Right renal pelvis (tissue), 4 donors: ENCODE measurements at places on chromosomes 7 and 10. TPM values are rescaled to one million over a fixed set of nuclear protein-coding genes. Genes with fewer than 3 reads are reported as not detected.

- DNase-seq: no peak
These were observed 56.2 kb downstream of the HK1 start for GRCh38 chr10:69334302-69335062.

DNA sequence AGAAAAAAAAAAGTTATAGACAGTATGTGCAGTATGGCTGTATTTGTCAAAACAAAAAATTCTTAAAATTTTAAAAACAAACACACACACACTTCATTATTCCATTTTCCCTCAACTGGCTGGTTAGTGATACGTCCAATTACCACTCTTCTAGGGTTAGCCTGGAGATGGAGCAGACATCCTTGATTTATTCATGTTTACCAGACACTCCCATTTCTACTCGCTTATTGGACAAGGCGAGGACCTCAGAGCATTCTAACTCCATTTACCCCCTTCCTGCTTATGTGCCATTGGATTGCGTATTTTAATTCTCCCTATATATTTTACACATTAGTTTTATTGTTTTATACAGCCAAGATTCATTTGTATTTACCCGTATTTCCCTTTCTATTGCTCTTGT lies 8.5 kb upstream of the CDH23 start:
- no peak for DNase-seq

GRCh38 chr7:142321391-142321790 lies 63.5 kb upstream of the PRSS58 start:
- no peak for DNase-seq

DNA sequence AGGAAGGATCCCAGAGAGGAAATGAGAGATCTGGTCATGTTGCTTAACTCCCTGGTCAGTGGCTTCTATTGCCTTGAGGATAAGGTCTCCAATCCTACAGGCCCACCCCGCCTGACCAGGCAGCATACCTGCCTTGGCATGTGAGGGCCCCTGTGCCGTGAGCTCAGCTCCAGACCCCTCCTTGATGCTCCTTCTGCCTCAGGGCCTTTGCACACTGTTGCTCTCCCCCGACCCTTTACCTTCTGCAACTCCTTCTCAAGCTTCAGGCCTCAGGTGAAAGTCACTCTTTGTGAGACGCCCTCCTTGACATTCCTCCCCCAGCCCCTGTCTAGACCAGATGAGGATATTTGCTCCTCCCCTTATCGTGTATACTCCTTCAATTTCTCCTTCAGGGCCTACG lies 62.8 kb downstream of the FAM241B start:
- no peak for DNase-seq

DNA sequence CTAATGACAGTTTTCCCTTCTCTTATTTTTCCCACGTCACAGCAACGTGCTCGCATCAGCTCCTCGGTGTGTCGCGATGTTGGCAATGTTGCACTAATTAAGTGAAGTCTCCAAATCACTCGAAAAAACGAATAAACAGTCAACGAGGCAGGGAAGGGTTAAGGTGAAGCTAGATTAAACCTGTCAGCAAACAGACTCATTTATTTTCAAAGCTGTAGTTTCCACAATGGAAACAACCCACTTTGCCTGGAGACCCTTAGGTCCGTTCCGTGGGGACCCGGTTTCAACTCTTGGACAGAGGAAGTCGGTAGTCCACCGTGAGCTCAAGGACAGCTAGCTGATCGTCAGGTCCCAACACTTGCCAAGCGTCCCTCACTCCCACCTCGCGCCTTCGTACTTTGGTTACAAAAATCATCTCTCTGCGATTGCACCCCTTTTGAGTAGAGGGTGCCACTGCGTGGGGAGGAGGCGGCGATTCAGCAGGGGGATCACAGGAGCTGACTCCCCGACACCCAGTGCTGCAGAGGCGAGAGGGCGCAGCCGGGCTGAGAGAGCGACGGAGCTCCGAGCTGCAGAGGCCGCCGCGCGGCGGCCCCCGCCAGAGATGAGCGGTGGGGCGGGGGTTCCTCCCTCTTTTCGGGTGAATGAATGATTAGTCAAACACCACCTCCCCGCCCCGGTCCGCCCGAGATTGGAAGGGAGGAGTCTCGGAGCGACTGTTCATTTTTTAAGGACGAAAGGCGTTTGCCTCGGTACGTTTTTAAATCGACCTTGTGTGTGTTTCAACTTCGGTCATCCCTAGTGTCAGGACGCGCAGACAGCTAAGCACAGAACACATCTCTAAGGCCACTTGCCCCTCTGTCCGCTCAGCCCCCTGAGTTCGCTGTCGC lies 1.3 kb upstream of the BMPER start:
- DNase-seq: peak; percentile 36

DNA sequence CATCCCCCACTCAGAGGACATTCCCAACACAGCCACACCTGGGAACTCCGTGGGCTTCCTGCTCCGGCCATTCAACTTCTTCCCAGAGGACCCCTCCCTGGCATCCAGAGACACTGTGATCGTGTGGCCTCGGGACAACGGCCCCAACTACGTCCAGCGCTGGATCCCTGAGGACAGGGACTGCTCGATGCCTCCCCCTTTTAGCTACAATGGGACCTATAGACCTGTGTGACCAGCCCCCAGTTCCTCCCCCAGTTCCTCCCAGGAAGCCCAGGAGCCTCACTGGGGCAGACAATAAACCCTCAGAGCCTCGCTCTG lies 8.6 kb downstream of the AOC1 start:
- DNase-seq: no peak

DNA sequence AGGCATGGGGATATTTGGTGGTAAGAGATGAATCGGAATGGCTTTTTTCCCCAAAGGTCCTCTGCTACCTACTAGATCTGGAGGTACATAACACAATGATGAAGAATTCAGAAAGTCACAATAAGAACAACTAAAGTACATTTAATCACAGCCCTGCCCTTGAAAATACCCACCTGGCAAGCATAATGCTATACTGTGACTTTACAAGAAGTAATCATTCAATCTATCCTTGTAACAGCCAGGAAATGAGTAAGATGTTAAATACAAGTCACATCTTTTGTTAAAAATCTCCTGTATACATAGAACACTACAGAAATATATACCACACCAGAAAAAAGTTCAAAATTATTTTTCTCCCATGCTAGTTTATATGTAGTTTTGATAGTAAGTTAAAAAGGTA lies 108.3 kb upstream of the ABCB5 start:
- no peak for DNase-seq

DNA sequence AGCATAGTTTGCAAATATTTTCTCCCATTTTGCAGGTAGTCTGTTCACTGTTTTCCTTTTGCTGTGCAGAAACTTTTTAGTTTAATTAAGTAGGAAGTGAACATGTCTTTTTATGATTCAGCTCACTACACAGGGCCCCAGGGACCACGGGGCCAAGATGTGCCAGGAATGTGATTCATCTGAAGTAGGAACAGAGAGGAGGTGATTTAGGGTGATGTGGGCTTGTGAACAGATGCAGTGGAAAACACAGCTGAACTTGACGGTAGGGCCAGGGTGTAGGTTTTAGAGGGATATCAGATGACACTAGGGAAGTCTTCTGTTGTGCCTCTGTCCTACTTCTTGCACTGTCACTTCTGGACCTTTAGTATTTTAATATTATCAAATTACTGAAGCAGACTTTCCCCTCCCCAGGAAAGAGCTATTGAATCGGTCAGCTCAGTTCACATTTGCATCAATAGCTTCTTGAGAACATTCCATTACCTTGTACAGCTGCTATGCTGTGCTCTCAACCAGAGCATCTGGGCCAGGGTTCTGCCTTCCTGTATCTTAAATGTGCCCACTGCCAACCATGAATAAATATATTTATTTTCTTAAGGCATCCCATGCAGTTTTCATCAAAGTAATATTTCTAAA lies 96.9 kb downstream of the OSBPL3 start:
- DNase-seq: no peak

DNA sequence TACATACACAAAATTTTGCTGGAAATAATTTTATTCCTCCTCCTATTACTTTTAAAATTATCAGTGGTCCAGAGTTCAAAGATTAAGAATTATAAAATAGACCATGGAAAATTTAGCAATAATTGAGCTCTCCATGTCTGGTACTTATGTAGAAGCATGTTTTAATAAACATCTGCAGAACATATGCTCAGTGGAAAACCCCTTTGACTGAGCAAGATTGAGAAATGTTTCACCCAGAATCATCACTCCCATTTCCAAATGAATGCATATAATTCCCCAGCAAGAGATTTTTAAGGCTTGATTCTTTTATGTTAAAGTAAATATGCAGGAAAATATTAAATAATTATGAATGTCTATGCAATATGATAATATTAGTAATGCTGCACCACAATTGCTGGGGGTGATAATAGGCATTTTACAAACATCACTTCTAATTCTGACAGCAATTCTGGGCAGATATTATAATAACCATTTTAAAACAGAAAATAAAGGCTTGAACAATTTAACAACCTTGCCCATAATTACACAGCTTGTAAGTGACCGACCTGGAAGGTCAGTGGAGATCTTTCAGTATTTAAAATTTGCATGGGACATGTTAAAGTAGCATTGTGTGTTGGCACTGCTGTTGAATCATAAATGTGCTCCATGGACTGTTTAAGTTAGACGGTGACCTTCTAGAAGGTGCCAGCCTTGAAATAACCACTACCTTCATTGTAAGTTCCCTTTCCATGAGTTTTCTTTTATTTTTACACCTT lies 45.6 kb upstream of the TES start:
- DNase-seq: no peak

DNA sequence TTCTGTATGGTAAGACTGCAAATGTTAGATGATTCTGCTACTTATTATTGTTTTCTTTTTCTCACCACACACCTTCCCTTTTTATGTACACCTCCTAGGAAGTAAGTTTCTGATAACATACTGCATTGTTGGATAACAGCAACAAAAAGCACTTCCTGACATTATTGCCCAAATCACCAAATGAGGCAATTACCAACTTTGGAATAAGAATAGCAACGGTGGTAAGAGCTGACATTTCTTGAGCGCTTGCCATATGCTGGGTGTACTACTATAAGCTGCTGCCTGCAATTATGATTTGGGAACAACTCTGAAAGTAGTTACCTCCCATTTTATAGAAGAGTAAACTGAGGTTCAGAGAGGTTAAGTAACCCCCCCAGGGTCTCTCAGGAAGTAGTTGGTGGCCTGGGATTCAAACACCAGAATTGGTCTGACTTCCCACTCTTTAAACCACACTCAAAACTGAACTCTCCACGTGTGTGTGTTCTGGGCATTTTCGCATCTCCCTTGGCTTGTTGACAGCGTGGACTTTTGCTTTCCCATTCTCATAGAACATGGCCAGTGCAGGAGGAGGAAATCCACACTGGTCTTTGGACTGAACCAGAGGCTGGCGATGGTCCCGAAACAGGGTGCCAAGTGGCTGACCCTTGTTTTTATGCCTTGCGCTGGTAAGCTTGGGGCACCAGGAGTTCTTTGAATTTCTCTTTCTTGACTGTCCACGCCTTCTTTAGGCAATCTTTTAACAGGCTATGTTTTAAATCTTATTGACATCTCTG lies 71.4 kb downstream of the TCF7L2 start:
- DNase-seq: no peak

GRCh38 chr10:130545697-130546096 lies 409.5 kb downstream of the GLRX3 start:
- DNase-seq: no peak

DNA sequence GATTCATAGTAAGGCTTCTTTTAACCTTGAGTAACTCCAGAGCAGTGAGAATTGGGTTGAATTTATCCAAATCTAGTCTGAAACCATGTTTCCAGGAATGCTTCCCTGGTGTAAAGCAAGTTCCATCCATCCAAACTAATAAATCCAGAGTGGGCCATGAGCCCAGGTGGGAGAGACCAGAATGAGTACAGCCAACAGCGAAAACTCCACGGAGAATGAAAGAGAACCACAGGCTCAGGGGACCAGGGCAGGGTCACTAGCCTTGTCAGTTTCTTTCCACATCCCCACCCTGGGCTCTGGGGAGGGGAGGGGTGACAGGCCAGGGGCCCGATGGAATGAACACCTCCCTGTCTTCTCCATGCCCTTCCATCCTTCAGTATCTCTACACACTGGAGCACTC lies 180.1 kb downstream of the NEURL1 start:
- no peak for DNase-seq

GRCh38 chr7:129351320-129351719 lies 82.9 kb upstream of the STRIP2 start:
- no peak for DNase-seq

DNA sequence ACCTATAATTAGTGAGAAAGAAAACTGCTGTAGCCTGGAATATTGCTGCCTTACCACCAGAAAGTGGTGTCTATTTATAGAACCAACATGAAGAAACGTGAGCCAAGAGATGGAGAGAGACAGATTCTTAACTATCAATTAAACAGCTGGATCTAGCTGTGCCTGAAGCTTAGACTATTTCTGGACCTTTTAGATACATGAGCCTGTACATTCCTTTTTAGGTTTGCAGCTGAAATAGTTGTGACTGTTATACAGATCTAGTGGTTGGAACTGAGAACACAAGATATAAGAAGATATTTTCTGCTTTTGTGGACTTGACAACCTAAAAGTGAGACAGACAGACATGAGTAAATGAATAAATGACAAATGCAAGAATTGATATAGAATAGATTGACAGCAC lies 73.4 kb downstream of the CDK14 start:
- DNase-seq: no peak

GRCh38 chr7:22433710-22434460 lies 66.1 kb downstream of the STEAP1B start:
- no peak for DNase-seq

DNA sequence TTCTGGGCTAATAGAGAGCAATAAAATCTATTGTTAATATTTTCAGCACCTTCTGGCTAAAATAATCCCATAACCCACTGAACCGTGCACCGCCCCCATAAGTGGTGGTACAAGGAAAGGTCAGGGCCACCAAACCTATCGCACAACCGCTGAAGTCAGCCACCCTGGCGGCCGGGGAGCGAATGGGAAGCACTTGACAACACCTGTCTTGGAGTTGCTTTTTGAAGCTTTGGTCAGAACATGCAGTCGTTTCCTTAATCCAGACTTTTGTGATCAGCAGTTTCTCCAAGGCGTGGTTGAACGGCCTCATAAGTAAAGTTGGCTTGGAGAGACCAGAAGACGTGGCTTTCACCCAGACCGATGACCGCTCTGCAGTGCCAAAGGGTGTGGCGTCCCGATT lies 97.4 kb downstream of the DNAJB6 start:
- DNase-seq: no peak

The TRPV6 gene
- polyA plus RNA-seq: 14.8 TPM

The CC2D2B gene
- 1.2 TPM for polyA plus RNA-seq

The CPA4 gene
- polyA plus RNA-seq: 0.11 TPM

The NDUFB2 gene
- 222 TPM for polyA plus RNA-seq

The LIPJ gene
- polyA plus RNA-seq: 0.39 TPM

The DTX2 gene
- 7.1 TPM for polyA plus RNA-seq

The TBATA gene
- polyA plus RNA-seq: not detected
